ENCODE measurements at places on chromosomes 5 and 9.

GRCh38 chr9:32322622-32323021 lies 61.8 kb upstream of the ACO1 start:
- DNase-seq = no peak

DNA sequence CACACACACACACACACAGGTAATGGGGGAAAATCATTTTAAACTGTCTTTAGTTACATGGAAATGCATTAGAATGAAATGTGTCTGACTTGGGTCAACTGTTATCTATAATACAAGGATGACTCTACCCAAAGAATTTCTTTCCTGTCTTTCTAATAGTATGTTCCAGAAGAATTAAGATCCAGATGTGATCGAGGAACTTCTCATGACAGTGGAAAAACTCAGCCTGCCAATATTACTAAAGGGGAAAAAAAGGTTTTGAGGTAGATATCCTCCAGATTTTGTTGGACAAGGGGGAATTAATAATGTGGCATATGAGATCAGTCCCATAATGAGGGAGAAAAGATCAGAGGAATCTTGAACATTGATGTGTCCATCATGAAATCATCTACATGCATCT lies 190.6 kb upstream of the MAP3K1 start:
- DNase-seq = no peak

GRCh38 chr9:36974731-36975130 lies 59.3 kb downstream of the PAX5 start:
- no peak for DNase-seq

GRCh38 chr9:133679056-133679455 lies 42.9 kb downstream of the DBH start:
- DNase-seq = no peak

DNA sequence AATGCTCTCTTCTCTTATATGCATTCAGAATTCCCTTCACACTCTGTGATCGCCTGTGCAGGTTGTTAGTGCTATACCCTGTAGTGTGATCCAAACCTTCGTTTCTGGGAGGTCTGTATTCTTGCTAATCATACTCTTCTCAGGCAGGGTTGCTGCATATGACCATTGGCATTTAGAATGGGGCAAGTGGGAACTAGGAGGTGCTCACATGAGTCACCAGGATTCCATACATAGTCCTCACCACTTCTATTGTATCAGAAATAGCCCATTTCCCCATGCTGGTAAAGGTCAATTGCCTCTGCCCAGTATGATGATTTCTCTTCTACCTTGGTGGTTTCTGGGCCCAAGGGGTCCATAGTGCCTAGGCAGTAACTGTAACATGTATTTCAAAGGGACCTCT lies 443.5 kb upstream of the CDH6 start:
- no peak for DNase-seq

DNA sequence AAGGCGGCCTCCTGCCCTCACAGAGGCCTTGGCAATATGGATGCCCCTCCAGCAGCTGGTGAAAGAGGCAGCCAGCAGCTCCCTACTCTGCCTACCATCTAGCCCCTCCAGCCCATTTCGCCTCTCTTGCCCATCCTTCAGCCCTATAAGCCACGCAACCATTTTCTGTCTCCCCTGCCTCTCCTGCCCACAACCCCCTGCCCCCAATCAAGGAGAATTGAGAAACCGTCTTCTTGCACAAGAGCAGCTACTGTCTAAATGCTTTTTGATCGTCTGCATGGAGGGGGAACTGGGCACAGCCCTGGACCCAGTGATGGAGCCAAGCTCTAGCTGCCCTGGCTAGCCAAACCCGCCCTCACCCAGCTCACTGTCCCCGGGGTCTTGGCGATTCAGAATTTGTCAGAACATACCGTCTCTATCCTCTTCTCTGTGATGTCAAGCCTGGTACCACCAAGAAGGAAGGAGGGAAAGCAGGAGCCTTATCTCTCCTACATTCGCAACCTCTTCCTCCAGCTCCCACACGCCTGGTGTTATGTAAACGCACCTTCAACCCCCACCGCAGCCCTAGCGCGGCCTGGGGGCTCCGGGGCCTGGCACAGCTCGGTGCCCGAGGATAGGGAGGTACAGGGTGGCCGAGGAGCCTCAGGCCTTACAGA lies 1.2 kb downstream of the SPRY4 start:
- no peak for DNase-seq

GRCh38 chr5:7845557-7845956 lies 5.4 kb downstream of the CFAP90 start:
- no peak for DNase-seq

DNA sequence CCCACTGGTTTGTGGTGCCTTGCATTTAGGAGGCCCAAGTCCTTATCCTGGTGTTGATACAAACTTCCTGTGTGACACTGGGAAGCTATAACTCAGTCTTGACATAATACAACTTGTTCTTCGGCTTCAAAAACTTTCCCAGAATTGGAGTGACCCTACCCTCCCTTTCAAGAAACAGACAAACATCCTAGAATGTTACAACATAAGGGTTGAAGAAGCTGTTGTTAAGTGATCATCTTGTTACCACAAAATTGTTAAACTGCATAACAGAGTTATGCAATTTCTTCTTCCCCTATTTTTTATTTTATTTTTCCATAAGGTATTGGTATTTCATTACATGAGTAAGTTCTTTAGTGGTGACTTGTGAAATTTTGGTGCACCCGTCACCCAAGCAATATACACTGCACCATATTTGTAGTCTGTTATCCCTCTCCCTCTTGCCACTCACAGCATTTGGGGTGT lies 21.3 kb downstream of the TLR4 start:
- DNase-seq = no peak

DNA sequence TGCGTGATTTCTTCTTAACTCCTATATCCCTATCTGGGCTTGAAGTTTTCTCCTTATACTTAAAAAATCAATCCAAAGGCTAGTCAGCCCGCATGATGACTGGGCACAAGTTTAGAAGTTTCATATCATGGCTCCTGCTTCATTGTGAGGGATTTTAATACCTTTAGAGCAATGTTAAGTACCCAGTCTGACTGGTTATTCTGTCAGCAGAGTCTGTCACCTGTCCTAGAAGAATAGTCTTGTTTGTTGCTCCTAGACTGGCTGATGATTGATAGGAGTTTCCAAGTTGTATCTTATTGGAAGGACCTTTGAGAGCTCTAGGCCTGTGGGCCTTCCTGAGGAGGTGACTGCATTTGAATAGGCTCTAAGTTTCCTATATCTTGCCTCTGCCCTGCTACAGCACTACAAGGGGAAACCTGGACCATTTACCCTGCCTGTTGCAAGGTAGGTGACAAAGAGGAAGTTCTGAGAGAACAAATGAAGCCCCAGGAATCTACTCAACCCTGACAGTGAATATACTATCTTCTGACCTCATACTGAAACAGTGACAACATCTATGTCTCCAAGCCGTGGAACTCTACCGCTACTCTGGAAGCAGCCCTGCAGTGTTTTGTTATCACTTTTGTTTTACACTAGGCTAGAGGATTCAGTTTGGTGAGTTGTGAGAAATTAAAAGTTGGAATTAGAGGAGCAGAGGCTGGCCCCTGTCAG lies 66.5 kb downstream of the F2RL2 start:
- no peak for DNase-seq
